CD4-positive, alpha-beta T cell treated with Interleukin-17A for 4 hours (primary cell): ENCODE measurements at places on chromosomes 6 and 20.

GRCh38 chr6:38413102-38413800, 226.5 kb downstream of the BTBD9 start:
- DNase-seq, result no peak

- DNase-seq, result no peak
These were observed 240.4 kb downstream of the TBC1D32 start for GRCh38 chr6:121093928-121094327.

DNA sequence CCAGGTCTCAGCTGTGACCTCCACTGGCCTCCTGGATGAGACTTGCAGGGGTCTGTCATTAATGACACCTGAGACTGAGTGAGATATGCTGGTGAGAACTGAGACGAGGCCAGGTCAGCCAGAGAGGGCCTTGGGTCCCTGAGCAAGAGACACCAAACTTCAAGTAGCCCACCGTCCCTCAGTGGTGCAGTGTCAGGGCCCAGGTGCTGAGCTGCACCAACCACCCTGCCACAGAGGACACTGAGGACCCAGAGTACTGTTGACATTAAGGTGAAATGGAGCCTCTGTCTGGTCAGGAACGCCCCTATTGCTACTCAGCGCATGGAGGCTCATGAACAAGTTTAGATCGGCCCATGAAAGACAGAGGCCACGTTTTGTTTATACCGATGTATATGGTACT, 64.1 kb upstream of the SCP2D1 start:
- no peak for DNase-seq

DNA sequence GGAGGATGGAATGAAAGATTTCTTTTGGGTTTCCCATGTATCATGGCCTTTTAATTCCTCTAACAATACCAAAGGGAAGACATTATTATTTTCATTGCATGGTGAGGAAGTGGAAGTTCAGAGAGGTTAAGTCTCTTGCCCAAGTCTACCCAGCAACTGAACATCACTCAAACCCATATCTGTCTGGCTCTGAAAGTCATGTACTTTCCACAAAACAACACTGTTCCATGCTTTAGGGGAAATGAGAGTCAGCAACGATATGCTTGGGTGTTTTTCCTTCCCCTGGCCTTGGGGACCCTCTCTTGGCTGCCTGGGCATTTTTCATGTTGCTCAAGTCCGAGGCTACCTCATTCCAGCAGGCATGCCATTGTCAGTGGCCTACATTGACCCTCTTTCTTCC, 118.8 kb downstream of the ADTRP start:
- no peak for DNase-seq

DNA sequence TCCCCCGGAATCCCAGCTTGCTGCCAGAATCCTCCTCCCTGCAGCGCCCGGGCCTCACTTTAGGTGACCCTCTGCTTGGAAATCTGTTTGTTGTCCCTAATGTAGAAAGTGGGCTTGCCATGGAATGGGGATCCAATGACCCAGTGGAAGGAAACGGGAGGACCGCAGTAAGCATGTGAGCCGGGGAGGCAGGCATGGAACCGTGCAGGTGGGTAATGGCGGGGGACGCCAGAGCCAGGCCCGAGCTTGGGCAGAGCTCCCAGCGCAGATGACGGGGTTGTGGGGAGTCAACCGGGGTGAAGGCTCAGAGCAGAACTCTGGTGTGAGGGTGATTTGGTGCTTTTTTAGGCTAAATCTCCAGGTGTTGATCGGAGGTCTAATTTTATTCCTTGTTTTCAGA, 188.3 kb downstream of the QKI start:
- DNase-seq, result no peak

GRCh38 chr6:3081960-3082359, 13.7 kb downstream of the RIPK1 start:
- DNase-seq, result no peak

DNA sequence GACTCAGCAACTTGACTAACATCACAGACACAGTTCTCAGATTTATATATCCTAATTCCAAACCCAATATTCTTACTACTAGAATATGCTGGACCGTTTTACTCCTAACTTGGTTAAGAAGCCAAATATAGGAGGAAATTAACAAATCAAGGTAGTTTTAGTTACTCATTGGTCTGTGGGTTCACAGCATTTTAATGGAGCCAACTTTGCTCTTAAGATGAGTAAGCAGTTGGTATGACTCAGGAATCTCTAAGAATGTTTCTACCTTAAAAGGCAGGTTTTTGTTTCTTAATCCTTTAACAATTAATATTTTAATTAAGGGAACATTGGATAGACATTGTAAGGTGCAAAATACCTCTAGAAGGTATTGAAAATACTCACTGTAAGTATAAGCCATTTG, 31.6 kb downstream of the OPRM1 start:
- no peak for DNase-seq

- no peak for DNase-seq
These were observed 99.8 kb downstream of the TAF4 start for GRCh38 chr20:61965606-61966491.

GRCh38 chr6:131212913-131213312, 77.6 kb downstream of the AKAP7 start:
- no peak for DNase-seq

GRCh38 chr6:108736832-108737231, 111.4 kb upstream of the ARMC2 start:
- DNase-seq, result no peak

- no peak for DNase-seq
These were observed 37.0 kb downstream of the PEX7 start for GRCh38 chr6:136859430-136859829.

GRCh38 chr6:108211671-108212070, 45.8 kb downstream of the NR2E1 start:
- no peak for DNase-seq

DNA sequence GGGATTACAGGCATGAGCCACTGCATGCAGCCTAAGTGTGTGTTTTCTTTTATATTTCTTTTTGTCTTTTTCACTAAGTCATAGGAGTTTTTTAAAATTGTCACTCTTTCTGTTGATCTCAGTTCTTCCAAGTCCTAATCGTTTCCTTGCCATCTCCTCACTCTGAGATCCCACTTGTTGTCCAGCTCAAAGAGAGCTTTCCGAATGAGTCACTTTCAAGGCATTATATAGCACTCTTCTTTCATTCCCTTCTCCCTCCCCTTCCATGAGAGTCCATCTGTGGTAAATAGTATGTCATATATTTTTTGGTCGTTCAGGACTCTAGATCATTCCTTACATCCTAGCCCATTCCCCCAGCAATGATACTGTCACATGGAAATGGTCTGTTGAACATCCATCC, 4.3 kb downstream of the VAPB start:
- no peak for DNase-seq

GRCh38 chr6:148934539-148934938, 187.7 kb downstream of the UST start:
- DNase-seq, result no peak

GRCh38 chr6:106181664-106182418, 95.7 kb downstream of the PRDM1 start:
- no peak for DNase-seq

DNA sequence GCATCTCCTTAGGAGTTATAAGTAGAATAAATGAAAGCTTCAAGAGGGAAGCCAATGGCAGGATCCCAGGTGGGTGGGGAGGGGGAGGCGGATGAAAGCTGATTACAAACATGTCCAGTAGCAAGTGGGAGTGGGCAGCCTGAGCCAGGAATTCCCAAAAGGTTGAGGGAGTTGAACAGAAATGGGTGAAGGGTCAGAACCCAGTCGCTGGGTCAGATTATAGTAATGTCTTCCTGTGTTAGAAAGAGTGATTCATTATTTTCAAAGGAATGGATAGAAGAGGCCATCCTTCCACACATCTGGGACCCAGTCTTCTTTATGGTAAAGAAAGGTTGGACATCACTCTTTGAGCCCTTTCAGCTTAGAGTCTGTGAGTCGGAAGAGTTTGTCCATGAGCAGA, 41.0 kb upstream of the FAM50B start:
- no peak for DNase-seq

GRCh38 chr6:25369036-25369432, 89.9 kb downstream of the CARMIL1 start:
- DNase-seq, result no peak
